ENCODE measurements at places on chromosomes 7 and 10.

- DNase-seq: no peak
Measured at GRCh38 chr7:39428221-39428620, 138.0 kb upstream of the YAE1 start.

DNA sequence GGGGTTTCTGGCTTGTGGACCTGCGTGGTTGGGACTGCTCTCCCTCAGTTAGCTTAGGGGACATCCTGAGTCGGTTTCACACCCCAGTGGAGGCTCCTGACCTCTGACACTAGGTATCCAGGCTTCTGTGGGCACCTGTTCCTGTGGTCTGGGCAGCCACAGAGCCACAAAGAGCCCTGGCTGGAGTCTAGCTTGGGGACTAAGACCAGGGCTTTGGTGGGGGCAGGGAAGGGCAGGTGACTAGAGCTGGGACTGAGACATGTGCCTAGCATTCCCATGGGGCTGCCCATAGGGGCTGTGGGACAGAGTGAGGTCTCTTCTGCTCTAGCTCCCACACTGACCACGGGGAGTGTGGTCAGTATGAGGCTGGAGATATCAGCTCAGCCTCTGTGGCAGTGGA lies 4.0 kb upstream of the TMEM270 start:
- no peak for DNase-seq

- no peak for DNase-seq
Measured at GRCh38 chr10:3975016-3975415, 190.0 kb upstream of the KLF6 start.

GRCh38 chr10:20166096-20166675 lies 350.0 kb downstream of the PLXDC2 start:
- no peak for DNase-seq

DNA sequence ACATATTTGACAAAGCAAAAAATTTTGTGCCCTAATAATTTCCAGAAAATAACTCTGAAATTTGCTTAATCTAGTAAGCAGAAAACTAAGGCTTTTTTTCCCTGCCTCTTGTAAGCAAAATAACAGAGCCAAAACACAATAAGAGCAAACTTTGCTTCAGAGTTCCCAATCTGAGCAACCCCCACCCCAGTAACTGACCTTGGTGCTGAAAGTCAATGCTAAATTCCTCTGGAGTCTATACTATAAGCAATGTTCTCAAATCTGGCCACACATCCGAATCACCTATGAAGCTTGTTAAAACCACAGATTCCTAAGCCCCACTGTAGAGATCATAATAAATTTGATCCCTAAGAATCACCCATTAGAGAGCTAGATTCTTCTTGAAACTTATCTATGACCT lies 150.5 kb downstream of the ELAPOR2 start:
- no peak for DNase-seq
